CD4-positive, CD25-positive, alpha-beta regulatory T cell (primary cell): ENCODE measurements at places on chromosomes 2 and 18.

DNA sequence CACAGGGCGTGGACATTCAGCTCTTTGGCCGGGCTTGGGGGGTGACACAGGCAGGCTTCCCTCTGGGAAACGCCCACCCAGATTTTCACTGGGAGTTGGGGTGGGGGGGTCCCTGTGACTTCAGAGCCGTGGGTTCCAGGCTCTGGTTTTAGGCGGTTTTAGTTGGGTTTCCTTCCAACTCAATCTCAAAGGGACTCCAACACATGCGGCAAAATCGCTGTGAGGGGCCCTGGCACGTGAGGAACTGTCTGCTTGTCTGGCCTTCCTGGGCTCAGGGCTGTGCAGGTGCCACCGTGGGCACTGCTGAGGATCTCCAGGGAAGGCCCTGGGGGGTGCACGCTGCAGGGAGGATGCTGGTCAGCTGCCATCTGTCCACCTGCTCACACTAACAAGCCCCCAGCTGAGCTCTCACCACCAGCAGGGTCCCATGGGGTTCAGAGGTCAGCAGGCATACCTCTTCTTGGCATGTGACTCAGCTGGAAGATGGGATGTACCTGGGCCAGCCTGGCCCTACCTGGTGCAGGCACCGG, 11.7 kb downstream of the HS6ST1 start:
- DNase-seq, result no peak
- no peak overlapping the region for H3K27ac ChIP-seq
- H3K36me3 ChIP-seq, result no peaks in the 10 kb centered on the region

DNA sequence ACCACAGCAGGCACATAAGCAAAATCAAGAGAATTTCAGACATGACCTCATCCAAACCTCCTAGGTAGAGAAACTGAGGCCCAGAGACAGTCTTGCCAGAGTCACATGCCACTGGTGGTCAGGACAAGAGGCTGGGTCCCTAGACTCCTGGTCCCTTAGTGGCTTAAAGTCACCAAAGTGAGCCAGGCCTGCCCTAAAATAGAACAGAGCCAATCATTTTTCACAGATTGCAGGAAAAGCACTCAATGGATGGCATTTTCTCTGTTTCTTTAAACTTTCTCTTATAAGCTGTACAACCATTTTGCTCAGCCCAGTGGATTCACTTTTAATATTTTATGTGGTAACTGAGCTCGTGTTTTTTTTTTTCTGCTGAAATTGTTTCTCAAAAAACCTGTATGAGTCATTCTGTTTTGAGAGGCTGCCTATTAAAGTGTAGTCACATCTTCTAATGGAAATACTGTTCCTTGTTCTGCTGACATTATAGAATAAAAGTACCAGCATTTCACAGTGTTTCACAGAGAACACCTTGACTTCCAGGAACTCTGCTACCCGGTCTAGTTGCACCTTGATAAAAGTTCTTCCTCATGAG, 29.6 kb downstream of the STEAP3 start:
- no peaks in the 10 kb centered on the region for H3K36me3 ChIP-seq
- H3K4me3 ChIP-seq, result no peak overlapping the region
- no peaks in the 10 kb centered on the region for H3K4me1 ChIP-seq
- no peaks in the 10 kb centered on the region for H3K27me3 ChIP-seq

- H3K4me3 ChIP-seq, result no peak overlapping the region
- no peak for DNase-seq
- H3K4me1 ChIP-seq, result no peaks in the 10 kb centered on the region
- no peaks in the 10 kb centered on the region for H3K36me3 ChIP-seq
Observed at GRCh38 chr18:36015629-36016028, 43.1 kb downstream of the RMP24 start.

DNA sequence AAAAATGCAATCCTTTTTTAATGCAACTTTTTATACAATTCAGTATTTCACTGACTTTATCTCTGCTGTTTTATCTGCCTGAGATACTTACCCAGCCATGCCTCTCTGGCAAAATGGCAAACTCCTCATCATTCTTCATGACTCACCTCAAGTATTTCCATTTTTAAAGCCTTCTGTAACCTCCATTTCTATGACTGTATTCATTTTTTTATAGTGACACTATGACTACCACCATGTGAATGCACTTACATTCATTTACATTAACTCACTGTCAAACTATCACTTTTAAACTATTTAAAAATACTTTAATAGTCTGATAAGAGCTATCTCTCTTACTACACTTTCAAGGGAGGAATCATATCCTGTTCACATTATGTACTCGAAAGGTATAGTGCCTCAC, 99.4 kb upstream of the SCN7A start:
- no peak overlapping the region for H3K27ac ChIP-seq
- H3K4me1 ChIP-seq, result no peaks in the 10 kb centered on the region
- no peak overlapping the region for H3K4me3 ChIP-seq
- no peaks in the 10 kb centered on the region for H3K27me3 ChIP-seq
- no peaks in the 10 kb centered on the region for H3K36me3 ChIP-seq

DNA sequence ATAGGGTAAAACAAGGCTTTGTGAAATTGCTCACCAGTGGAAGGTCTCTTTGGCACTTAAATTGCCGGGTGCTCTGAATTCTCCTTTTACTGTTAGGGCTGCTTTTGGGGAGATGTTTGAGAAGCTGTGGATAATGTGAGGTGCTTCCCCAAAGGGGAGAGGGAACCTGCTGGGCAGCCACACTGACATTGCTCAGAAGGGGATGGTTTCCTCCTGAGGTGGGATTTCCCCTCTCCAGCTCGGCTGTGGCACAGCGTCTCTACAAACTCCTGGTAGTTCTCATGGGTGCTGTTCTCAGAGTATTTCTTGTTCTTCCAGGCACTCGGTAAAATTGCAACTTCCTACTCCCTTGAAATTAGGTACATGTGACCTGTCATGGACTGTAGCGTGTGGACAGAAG, 124.2 kb downstream of the LPIN1 start:
- no peak for DNase-seq
- no peak overlapping the region for H3K27ac ChIP-seq
- H3K36me3 ChIP-seq, result no peaks in the 10 kb centered on the region
- no peaks in the 10 kb centered on the region for H3K27me3 ChIP-seq
- H3K4me1 ChIP-seq, result peaks cover 4% of the 10 kb centered on the region
- no peak overlapping the region for H3K4me3 ChIP-seq

DNA sequence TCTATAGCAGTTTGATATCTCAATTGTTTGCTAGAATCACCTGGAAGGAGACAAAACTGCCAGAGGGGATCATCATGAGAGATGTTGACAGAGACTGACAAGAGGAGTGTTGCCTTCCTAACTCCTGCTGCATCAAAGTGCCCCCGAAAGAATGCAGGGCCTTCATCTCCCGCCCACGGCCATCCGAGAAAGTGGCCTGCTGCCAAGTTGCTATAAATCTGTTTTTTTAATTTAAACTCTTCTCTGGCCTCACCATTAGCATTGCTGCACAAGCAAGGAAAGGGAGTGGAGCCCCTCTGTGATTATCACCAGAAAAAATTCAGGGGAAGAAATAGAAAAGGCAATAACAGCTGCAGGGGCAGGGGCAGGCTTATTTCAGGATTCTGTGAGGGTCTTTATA, 238.1 kb upstream of the EPHA4 start:
- H3K36me3 ChIP-seq, result no peaks in the 10 kb centered on the region
- H3K27ac ChIP-seq, result no peak overlapping the region
- no peak for DNase-seq
- H3K4me3 ChIP-seq, result no peak overlapping the region
- no peaks in the 10 kb centered on the region for H3K27me3 ChIP-seq
- H3K4me1 ChIP-seq, result no peaks in the 10 kb centered on the region

DNA sequence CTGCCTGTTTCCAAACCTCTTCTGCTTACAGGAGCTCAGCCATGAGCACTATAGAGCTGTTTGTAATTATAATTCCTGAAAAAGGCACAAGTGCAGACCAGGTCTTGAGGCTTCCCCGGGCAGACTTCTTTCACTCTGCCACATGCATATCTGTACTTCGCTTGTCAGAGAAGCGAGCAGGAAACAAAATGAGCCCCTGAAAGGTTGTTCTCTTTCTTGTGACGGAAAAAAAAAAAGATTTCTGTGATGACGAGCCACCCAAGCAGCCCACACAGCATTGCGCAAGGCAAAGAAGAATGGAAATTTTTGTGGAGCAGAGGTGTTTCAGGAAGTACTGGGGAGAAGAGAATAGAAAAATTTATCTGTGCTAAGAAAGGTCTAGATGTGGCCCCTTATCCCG, 54.0 kb upstream of the LINC00305 start:
- no peaks in the 10 kb centered on the region for H3K36me3 ChIP-seq
- peaks cover 6% of the 10 kb centered on the region for H3K4me1 ChIP-seq
- DNase-seq, result no peak
- no peak overlapping the region for H3K4me3 ChIP-seq
- no peaks in the 10 kb centered on the region for H3K27me3 ChIP-seq

DNA sequence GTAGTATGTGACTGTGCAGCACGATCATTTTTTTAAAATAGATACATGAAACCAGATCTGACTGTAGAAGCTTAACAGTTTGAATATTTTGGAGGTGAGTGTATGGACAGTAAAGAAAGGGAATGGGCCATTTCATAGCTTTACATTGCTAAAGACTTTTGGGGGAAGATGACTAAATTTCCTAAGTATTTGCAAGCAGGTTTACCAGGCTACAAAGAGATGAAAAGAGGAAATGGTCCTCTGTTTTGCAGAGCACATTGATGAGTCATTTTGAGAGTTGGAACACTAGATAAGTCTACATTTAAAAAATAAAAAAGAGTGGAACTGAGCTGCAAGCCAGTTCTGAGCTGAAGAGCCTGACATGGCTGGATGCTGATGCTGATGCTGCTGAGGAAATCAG, 115.7 kb upstream of the LRATD1 start:
- no peaks in the 10 kb centered on the region for H3K4me1 ChIP-seq
- no peak overlapping the region for H3K27ac ChIP-seq
- DNase-seq, result no peak
- no peaks in the 10 kb centered on the region for H3K36me3 ChIP-seq
- no peak overlapping the region for H3K4me3 ChIP-seq

GRCh38 chr2:98771264-98771663, 40.3 kb upstream of the MGAT4A start:
- H3K4me3 ChIP-seq, result peak overlapping the region; percentile 83
- H3K4me1 ChIP-seq, result peaks cover 55% of the 10 kb centered on the region
- H3K27ac ChIP-seq, result peak overlapping the region; percentile 85
- no peak for DNase-seq

DNA sequence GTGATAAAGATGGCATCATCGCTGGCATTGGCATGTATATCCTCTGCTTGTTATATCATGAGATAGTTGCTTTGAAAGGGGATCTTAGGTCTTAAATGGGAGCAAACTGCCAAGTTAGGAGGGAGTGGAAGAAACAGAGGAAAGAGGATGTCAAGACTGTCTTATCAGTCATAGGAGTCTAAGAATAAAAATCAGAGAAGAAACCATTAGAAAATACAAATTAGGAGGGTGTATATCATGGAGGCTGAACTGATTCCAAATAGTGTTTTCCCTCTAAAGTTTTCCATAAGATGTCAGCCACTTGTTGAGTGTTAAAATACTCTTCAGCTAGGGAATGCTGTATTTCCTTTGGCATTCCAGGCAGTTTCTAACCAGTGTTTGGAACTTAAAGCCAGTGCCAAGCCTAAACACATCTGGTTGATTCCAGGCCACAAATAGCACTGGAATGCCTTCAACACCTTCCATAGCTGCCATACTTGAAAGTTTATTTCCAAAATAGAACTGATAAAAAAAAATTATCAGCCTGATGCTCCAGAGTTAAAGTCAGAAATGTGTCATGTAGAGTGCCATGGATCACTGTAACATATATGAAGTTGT, 129.4 kb downstream of the ZEB2 start:
- DNase-seq, result no peak
- H3K4me3 ChIP-seq, result no peak overlapping the region
- H3K4me1 ChIP-seq, result no peaks in the 10 kb centered on the region
- no peak overlapping the region for H3K27ac ChIP-seq
- H3K27me3 ChIP-seq, result peaks cover 2% of the 10 kb centered on the region

GRCh38 chr2:189501487-189501886, 60.2 kb downstream of the WDR75 start:
- peaks cover 7% of the 10 kb centered on the region for H3K27me3 ChIP-seq
- no peaks in the 10 kb centered on the region for H3K4me1 ChIP-seq
- no peaks in the 10 kb centered on the region for H3K36me3 ChIP-seq
- H3K4me3 ChIP-seq, result no peak overlapping the region
- H3K27ac ChIP-seq, result no peak overlapping the region
- no peak for DNase-seq

DNA sequence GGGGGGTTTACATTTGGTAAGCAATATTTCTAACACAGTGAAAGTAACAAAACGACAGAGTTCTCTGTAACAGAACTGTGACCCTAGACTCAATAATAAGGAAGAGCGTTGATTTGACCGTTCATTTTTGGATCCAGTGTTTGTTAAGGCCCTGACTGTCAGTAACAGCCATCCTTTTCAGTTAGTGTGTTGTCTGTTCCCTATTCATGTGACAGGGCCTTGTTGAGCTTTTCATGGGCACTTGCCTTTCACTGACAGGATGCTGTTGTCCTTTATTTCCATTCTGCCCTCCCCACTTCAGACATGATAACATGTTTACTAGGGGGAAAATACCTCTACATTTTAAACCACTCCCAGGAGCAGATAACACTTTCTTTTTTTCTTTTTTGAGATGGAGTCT, 45.8 kb downstream of the MAP4K4 start:
- no peaks in the 10 kb centered on the region for H3K27me3 ChIP-seq
- no peak for DNase-seq
- H3K36me3 ChIP-seq, result peaks cover 3% of the 10 kb centered on the region
- H3K4me3 ChIP-seq, result no peak overlapping the region
